ENCODE measurements at places on chromosomes 7 and 10.

GRCh38 chr7:18497082-18497481, 1.5 kb downstream of the HDAC9 start:
- no peak for DNase-seq

DNA sequence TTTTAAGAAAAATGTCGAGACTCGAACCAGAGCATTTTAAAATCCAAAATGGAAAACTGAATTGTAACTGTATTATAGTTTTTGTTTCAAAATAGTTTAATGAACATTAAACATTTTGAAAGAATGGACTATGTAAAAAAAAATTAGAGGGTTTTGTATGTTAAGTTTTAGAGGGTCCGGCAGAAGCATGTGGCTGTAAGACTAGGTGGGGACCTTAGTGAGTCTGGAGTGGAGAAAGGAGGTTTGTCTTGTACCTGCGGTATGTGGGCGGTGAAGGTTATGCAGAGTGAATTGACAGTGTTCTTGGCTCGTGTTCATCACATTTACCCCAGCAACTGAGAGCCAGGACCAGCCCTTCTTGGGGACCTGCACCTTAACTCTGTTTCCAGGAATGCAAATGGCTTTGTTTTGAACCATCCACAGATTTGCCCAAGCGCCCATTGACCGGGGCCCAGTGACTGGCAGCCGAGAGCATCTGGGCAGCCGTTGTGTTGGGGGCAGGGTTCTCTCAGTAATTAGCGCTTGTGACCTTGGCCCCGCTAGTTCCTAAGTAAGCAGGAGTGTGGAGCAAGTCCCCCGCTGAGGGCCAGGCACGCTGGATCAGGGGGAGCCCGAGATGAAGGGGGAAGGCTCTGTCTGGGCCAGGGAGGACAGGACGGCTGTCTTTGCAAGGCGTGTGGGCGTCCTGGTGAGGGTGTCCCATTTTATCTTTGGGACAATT, 1.4 kb upstream of the KLF6 start:
- peak; percentile 61 for DNase-seq

- DNase-seq = no peak
Observed at GRCh38 chr10:77197544-77197943, 440.1 kb downstream of the KCNMA1 start.

- peak; percentile 76 for DNase-seq
Observed at GRCh38 chr10:44911081-44911540, at the start of gene TMEM72. TMEM72 (plus strand) TSS chr10:44911337; CDS start chr10:44911513, 176 bp downstream.
